ENCODE measurements at places on chromosomes 5 and 9.

DNA sequence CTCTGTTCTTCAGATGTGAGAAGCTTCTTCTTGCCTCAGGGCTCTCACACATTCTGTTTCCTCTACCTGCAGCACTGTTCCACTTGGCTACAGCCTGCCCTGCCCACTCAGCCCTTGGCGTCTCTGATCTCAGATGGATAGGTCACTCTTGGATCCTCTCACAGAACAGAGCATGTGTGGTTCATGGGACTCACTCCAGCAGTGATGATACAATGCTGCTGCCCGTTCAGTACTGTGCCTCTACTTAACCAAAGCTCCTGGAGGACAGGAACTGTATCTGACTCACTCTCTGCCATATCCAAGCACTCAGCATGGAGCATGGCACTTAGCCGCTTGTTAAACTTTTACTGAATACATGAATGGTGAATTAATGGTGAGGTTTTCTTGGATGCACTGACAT lies 3.4 kb upstream of the SPINK4 start:
- no peak for DNase-seq

DNA sequence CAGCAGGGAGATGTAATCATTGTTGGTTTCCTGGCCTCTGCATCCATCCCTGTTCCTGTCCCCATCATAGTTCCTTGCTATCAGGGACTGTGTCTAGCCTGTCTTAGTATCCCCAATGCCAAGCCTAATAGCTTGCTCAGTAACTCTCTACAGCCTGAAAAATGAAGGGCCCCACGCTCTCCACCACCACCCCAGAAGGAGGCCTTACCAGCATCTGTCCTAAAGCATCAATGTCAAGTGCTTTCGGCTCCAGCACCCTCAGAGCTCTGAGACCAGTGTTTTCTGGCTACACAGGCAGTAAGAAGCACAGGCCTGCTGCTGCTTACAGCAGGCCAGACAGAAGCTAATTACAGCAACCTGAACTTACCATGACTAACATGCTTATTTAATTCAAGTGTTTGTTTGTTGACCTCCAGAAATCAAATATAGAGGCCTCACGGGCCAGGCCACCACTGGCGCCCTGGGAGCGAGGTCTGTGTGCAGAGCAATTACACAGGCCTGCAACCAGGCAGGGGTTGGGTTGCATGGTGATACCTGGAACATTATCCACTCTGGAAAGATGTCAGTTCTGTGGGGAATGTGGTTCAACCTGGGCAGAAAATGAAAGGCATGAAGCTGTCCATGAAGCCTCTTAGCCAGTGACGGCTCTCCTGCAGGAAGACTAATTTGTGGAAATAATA lies 124.3 kb downstream of the SLC1A3 start:
- DNase-seq = no peak

DNA sequence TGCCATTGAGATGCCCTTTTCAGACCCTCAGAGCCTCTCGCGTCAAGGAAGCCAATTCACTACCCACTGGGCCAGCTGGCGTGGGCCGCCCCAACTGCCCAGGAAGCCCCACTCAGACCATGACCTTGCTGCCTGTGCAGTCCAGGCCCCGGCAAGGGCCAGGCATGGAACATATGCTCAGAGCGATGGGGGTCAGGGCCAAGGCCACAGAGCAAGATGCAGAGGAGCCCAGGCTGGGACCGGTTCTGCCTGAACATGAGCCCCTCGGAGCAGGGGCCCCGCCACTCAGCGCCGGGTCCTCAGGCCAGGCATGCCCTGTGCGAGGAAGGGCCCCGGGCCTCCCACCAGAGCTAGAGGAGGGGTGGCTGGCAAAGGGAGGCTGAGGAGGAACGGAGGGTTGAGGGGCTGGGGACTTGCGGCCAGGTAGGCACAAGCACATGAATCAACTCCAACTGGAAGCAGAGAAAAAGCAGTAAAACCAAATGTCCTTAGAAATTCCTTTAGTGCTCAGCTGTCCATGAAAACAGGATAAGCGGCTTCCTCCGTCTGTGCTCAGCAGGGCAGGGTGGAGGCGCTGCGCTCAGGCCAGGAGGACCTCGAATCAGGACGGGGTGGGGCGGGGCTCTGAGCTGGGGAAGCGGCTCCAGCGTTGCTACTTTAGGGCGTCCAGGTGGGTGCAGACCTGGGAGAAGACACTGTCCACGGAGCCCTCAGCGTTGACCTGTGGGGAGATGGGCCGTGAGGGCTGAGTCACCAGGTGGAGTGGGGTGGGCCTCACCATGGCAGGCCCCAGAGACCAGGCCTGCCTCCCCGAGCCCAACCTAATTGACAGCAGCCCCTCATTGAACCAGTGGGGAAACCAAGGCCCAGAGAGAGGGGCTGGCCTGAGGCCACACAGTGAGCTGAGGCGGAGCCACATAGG lies 9.9 kb downstream of the AK1 start:
- no peak for DNase-seq

DNA sequence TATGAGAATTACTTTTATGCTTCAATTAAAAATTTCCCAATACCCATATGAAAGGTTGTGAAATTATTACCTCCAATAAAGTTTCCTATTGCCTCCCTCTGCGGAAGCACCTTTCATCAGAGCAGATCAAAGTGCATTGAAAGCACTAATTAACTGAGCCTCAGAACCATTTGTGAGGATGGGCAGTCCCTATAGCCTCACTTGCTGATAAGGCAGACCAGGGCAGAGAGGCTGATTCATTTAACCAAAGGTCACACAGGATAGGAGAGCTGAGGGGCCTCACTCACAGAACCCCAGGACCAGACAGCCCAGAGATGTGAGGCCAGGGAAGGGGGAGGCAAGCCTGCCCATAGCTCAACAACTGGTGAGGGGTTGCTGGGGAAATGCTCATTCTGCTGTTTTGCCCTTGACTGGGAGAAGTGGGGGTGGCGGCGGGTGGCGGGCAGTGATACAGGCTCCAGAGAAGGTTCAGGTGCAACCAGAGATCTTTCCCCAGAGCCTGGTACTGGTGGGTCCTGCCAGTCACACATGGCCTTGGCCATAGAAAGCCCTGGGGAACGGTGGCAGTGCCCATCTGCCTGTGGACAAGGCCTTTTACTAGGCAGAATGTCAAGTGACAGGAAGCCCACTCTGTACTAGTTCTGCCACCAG lies 57.9 kb downstream of the MACROH2A1 start:
- no peak for DNase-seq

DNA sequence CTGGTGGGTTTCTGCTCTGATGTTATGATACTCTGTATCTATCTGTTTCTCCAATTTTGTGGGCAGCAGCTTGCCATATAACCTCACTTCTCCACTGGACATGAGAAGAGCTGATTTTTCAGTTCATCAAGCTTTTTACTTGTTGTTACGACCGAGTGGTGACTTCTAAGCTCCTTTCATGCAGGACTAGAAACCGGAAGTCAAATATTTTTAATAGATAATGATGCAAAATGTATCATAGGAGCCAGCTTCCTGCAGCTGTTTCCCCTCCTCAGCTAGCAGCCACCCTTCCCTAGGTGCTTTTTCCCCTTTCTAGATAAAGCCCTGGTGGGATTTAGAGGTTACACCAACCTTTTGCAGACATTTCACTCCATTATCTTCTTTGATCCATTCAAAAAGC lies 17.0 kb upstream of the ADAM19 start:
- DNase-seq = no peak

DNA sequence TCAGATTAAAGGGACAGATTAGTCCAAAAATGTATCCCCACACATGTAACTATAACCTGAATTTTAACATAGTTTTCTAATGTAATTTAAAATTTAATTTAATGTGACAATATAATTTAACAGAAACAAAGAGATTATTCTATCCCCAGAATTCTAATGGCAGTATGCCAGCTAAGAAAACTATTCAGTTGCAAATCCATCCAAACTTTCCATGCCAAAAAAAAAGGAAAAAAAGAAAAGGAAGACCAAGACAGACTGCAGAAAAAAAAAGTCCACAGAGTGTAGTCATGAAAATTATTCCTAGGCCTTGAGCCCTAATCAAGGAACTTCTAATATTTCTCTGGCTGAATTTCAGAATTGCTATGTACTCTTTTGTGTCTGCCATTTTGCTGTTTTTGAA lies 217.6 kb downstream of the CDH18 start:
- DNase-seq = no peak

- no peak for DNase-seq
These were observed 45.2 kb downstream of the YIPF5 start for GRCh38 chr5:144125163-144125726.

DNA sequence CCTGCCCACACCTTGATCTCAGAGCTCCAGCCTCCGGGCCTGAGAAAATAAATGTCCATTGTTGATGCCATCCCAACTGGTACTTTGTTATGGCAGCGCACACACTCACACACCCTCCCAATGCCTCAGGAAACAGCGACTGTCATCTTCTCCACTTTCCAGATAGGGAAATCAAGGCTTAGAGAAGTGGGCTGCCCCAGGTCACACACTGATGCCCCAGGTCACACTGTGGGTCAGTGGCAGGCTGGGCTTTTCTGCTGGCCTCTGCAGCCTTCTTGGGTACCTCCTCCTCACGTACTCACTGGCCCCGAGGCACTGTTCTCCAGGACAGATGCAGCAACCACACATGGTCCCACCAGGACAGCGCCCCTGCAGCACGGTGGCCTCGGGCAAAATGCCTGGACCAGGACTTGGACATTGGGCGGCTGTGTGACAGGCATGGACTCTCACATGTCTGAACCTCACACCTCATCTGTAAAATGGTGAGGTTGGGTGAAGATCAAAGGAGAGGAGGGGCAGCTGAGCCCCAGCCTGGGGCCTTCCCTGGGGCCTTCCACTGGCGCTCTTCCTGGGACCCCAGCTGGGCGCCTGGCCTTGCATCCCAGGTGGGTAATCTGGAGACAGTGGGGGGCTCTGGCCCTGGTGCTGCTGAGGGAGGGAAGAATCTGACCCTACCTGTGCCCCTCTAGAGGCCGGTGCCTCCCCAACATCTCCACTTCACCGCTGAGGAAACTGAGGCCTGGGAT lies 156.0 kb downstream of the COL23A1 start:
- peak; percentile 47 for DNase-seq

GRCh38 chr9:121026260-121026691 lies 23.8 kb downstream of the C5 start:
- DNase-seq = no peak

GRCh38 chr9:123107639-123108285 lies 74.3 kb downstream of the GPR21 start:
- no peak for DNase-seq

- DNase-seq = no peak
These were observed 375.7 kb upstream of the PRR16 start for GRCh38 chr5:120088412-120088811.

- DNase-seq = no peak
These were observed 7.1 kb downstream of the FLT4 start for GRCh38 chr5:180642181-180642775.

- DNase-seq = no peak
These were observed 55.4 kb downstream of the HINT1 start for GRCh38 chr5:131109540-131110255.

DNA sequence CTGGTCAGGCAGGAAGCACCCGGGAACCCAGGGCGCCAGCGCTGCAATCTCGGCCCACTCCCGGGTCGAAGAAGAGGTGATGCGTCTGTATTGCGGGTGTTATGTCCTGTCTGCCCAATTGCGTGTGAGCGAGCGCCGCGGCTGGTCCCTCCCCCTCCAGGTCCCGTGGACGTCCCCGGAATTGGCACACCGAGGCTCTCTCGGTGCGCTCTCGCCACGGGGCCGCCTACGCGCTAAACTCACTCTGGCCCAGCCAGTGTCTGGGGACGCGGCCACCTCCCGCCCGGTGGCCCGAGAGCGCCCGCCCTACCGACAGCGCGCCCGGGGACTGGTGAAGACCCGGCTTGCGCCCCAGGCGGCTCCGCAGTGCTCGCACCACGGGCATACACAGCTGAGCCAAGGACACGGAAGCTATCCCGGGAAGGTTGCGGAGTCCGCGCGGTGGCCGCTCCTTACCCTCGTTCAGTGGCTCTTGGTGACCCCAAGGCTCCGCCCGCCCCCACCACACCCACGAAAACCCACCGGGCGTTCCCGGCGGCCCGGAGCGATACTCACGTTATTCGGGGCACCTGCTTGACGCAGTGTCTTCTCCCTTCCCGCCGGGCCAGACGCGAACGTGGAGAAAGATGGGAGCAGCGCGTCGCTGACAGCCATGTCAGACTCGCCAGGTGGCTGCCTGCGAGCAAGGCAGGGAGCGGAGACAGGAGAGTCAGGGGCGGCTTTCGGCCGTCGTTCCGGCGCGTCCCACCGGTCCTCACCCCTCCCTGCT lies 1.0 kb downstream of the KLF4 start:
- DNase-seq = no peak
